ENCODE measurements at places on chromosomes 1 and 21. TPM values are rescaled to one million over a fixed set of nuclear protein-coding genes. Genes with fewer than 3 reads are reported as not detected.

DEPDC1 gene
- total RNA-seq: 3.0 TPM

MTARC2 gene
- 1.4 TPM for total RNA-seq

NR1I3 gene
- not detected for total RNA-seq

UQCRHL gene
- 1.0 TPM for total RNA-seq

KIF26B gene
- 71.3 TPM for total RNA-seq

OR2L5 gene
- total RNA-seq: not detected

PCP4 gene
- total RNA-seq: not detected

AKR7A3 gene
- 0.28 TPM for total RNA-seq

PYCR2 gene
- 40.1 TPM for total RNA-seq

BNIPL gene
- total RNA-seq: 0.30 TPM

PTCH2 gene
- total RNA-seq: 0.05 TPM

SGIP1 gene
- 4.4 TPM for total RNA-seq

CSMD2 gene
- 10.9 TPM for total RNA-seq

MRPS21 gene
- 52.0 TPM for total RNA-seq

TDRD5 gene
- total RNA-seq: not detected

C1orf226 gene
- total RNA-seq: 0.83 TPM

TMEM269 gene
- total RNA-seq: not detected

Measured in smooth muscle cell of the umbilical artery (primary cell).